CD4-positive, alpha-beta T cell treated with Interleukin-4 for 4 hours (primary cell): ENCODE measurements at places on chromosomes 11 and 22.

DNA sequence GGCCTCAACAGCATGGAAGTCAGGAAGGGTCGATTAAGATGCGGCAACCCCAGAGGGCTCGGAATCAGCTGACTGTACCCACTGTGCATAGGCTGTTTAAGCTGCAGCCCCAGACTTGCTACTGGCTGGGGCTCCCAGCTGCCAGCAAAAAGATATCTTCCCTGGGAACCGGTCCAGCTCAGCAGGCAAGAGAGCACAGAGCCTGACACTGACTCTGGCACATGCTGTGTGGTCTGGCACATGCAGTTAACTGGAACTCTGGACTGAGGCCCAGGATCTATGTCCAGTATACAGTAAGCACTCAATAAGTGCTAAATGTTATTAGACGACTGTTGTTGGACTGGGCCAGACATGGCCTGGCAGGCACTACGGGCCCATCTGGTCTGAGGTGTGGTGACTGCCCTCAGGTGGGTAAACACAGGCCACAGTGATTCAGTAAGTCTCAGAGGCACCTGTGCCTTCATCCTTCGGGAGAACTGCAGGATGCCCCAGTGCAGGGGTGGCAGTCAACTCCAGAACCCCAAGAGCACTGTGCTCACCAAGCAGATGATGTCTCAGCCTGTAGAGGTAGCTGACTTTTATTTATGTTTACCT, 87.6 kb downstream of the LARGE1 start:
- no peak for DNase-seq

- DNase-seq = no peak
Observed at GRCh38 chr11:4704790-4705334, 278 bp downstream of the MMP26 start.

DNA sequence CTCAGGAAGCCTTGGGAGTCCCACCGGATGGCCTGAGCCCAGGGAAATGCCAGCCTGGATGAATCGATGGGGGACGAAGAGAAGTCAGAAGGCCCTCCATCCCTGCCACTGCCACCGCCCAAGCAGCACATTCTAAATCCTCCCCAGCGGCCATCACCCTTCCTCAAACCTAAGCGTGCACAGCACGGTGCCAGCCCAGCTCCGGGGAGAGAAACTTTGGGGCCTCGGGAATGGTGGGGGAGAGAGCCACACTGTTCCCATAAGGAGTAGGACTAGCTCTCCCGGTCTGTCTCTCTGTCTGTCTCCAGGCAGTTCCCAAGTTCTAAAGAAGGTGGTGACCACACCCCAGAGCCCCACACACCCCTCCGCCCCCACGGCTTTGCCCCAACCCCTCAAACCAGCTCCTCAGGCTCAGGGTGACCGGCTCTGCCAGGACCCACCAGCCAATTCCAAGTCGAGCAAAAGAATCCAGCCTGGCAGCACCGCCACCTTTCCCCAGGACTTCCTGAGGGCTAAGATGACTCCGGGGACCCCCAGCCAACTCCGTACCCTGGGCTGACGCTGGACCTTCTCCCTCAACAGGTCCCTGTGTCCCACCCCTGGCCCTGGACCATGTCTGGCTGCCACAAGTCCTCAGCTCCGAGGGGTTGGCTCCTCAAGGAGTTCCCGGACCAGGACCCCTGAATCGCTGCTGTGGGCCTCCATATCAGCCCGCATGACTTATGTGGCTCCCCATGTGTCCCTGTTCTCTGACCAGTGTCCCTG, 2.7 kb downstream of the AHNAK start:
- DNase-seq = no peak

DNA sequence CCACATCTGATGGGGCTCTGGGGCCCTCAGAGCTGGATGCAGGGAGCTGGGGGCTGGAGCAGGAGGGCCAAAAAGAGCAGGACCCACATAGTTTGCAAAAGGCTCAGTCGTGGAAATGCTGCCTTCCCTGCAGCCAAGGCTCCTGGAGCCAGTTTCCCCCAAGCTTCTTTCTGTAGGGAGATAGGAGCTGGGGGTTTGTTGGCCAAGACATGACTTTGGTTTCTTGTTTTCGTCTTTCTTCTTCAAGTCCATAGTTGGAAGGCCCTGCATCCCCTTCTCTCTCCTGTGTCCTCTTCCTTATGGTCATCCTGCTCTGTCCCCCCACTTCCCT, 36.3 kb downstream of the IGF2 start:
- DNase-seq = no peak

GRCh38 chr22:38737302-38738060, 18.3 kb downstream of the SUN2 start:
- DNase-seq = no peak

- no peak for DNase-seq
Observed at GRCh38 chr22:23773483-23774113, 949 bp downstream of the MMP11 start.

DNA sequence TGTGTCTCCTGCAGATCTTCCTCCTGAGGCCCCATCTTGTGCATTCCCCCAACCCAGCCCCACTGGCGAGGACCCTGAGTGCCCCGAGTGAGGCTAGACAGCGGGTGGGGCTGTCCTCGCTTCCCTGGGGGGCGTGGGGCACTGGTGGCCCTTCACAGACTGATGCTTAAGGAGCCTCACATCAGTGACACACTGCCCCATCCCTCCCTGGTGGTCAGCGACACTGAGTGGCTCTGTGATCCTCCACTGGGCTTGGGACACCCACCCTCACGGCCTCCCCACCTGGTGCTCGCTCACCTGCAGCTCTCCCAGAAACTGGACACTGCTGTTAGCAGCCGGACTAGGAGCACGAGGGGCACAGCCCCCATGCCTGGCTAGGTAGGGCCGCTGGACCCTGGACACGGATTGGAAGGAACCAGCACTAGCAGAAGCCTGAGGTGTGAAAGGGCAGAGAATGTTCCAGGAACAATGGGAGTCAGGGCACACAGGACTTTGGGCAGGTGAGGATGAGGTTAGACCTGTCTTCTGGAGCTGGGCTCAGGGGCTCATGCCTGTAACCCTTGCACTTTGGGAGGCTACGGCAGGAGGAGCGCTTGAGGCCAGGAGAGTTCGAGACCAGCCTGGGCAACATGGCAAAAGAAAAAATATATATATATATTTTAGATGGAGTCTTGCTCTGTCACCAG, 23.2 kb upstream of the TXNRD2 start:
- DNase-seq = no peak

DNA sequence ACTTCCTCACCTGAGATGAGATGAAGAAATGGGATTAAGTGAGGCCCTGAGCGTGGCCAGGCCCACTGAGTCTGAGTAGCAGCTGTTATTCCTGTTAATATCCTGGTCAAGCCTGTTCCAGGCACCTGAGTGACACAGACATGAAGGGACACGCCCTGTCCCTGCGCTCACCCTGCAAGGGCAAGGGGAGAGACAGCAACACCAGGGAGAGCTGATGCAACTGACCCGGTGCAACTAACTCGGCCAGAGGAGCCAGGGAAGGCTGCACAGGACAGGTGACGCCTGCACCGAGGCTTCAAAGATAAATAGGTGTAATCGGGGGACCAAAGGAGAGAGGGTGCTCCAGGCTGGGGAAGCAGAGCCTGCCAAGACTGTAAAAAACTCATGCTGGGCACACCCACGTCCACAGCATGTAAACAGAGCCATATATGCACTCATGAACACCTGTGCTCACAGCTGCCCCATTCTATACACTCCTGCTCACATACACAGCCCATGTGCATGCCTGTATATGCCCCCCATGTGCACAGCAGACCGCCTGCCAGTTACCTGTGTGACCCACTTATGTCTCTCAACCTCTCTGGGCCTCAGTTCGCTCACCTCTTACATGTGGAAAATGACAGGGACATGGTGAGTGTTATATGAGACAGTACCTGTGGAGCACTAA, 22.8 kb upstream of the GCAT start:
- DNase-seq = no peak

GRCh38 chr22:50483977-50484853, 2.4 kb upstream of the MIOX start:
- no peak for DNase-seq

DNA sequence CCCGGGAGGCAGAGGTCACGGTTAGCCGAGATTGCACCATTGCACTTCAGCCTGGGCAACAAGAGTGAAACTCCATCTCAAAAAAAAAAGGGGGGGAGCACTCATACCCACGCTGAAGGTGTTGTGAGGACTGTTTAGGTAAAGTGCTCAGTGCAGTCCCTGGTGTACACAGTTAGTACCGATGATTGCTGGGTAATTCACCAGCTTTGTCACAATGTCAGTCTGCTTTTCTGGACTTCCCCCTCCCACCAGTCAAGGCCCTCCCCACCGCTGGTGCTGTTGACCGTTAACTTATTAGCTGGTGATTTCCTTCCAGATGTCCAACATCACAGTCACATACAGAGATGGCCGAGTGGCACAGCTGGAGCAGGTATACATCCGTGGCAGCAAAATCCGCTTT, 11.9 kb downstream of the SNRPD3 start:
- DNase-seq = no peak

GRCh38 chr11:32794439-32794838, at the start of gene CCDC73:
CCDC73 (minus strand) TSS chr11:32794662; CDS start chr11:32760243, 34,419 bp downstream.
- no peak for DNase-seq

DNA sequence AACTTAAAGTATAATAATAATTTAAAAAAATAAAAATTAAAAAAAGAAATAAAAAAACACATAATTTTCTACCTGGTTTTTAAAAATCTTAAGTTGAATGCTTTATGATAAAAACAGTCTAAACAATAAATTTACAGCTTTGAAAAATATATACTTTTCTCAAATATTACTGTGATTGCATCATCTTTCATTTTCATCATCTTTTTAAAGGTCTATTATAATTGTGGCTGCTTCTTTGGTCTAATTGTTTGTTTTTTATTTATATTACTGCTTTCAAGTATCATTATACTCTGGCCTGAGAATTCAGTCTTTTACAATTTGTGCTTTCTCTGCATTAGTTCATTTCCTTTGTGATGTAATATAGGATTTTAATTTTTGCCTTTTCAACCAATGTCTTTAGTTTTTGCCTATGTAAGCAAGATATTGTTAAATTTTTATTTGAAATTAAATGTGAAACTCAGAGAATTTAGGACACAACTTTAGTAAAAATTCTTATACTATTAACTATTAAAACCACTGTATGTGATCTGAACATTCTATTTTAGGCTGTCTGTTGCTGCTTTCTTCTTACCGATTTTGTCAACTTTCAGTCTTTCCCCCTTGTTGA, 7.3 kb downstream of the CYP2R1 start:
- no peak for DNase-seq

DNA sequence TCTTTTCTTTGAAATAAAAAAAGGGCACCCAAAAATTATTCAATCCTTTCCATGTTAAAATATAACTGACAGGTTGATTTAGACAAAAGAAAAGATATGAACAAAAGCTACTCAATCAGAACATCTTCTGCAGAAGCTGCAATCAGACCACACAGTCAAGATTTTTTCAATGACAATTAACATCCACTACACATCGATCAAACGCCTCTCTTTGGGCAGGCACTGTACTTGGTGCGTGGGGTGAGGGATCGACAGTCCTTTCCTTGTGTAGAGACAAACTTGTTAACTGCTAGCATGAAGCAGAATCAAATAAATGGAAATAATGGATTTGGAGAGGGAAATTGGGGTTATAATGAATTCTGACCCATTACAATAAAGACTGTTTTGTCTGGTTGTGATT, 71.2 kb upstream of the SESN3 start:
- no peak for DNase-seq

DNA sequence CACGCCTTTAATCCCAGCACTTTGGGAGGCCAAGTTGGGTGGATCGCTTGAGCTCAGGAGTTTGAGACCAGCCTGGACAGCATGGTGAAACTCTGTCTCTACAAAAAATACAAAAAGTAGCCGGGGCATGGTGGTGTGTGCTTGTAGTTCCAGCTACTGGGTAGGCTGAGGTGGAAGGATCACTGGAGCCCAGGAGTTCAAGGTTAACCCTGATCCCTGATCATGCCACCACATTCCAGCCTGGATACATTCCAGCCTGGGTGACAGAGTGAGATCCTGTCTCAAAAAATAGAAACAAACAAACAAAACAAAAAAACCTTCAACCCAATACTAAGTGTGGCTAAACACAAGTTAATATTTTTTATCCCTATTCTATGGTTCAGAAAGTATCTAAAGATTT, 66.4 kb upstream of the CLNS1A start:
- DNase-seq = no peak

GRCh38 chr22:40484906-40485669, 114.7 kb downstream of the SGSM3 start:
- DNase-seq = no peak

GRCh38 chr11:117175104-117175503, 3.4 kb upstream of the SIDT2 start:
- DNase-seq = no peak

DNA sequence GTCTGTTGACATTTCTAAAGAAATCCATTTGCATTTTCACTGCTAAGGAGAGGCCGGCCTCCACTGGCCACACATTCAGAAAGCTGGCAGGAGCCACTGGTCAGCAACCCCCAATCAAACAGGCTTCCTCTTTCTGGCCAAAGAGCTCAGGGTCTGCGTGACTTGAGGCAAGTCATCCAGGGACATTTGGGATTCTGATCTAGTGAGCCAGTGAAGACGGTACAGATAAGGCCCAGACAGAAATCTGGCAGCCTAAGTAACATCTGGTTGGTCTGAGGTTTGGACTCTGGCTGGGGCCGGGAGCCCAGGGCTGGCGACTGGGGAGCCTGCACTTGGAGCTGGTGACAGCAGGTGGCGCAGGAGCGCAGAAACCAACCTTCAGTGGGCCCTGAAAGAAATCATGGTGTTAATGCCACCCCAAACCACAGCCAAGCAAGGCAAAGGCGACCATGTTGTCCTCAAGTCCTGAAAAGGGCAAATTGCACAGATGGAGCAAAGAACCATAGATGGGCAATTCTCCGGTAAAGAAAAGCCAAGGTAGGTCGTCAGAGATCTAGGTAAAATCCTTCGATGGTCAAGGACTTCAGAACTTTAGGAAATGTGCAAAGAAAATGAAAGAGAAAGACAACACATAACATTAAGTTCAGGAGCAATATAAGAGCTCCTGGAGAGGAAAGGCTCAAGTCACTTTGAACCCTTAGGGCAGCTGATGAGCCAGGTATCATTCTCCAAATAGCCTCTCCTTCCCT, 99.4 kb upstream of the BLID start:
- peak; percentile 13 for DNase-seq

DNA sequence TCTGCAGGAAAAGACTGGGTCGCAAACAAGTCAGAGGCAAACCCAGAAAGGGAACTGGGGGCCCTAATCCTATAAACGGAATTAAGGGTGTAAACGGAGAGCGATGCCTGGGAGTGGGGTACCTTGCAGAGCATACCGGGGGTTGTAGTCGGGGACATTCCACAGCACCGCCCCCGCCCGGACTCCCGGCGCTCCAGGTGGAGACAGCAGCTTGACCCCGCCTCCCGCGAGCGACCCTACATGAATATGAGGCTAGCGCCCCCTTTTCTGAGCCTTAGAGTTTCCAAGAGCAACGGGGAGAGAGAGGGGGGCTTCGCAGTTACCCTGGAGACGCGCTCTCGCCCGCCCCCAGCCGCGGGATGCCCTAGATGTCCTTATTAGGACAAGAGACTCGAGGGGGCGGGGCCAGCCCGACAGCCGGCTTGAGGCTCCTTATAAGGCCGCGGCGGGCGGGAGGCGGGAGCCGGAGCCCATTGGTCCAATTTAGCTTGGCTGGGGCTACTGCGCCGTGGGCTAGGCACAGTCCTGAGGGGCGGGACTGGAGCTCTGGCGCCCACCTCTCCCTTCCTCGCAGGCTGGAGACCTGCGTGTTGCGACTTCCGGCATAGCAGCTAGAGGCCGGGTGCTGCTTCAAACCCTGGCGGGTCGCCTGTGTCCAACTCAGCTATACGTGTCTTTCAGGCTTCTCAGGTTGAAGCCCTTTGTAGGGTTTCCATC, 980 bp upstream of the MUS81 start:
- peak; percentile 97 for DNase-seq

- DNase-seq = no peak
Observed at GRCh38 chr11:85766721-85767161, 44.2 kb downstream of the SYTL2 start.

GRCh38 chr22:41290262-41291221, 4.6 kb upstream of the RANGAP1 start:
- DNase-seq = no peak
